ENCODE measurements at places on chromosomes 6 and 20.

DNA sequence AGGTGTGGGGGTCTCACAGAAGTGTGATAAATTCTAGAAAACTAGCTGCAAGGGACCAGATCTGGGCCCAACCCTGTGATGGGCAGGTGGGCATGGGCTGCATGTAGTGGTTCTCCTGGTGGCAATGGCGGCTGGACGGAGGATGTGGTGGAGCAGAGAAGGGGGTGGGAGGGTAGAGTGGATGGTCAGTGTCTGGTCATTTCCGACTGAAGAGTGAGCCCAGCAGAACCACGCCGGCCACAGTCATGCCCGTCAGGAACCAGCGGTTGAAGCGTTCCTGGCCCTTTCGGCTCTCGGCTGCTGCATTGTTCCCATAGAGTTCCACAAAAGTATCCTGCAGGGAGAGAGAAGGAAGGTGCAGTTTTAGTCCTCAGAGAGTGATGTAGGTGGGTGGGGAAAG is 28.0 kb downstream of the COX4I2 start:
- no peaks in the 10 kb centered on the region for H3K27me3 ChIP-seq
- H3K27ac ChIP-seq, result peak overlapping the region; percentile 84
- H3K36me3 ChIP-seq, result peaks cover 98% of the 10 kb centered on the region
- peaks cover 48% of the 10 kb centered on the region for H3K4me1 ChIP-seq
- no peak for ATAC-seq

GRCh38 chr6:166924531-166924930 is 31.8 kb downstream of the RNASET2 start:
- no peaks in the 10 kb centered on the region for H3K27me3 ChIP-seq
- peak overlapping the region; percentile 51 for H3K27ac ChIP-seq
- no peak overlapping the region for H3K4me3 ChIP-seq
- peaks cover 14% of the 10 kb centered on the region for H3K4me1 ChIP-seq
- peaks cover 28% of the 10 kb centered on the region for H3K36me3 ChIP-seq

- peak; percentile 53 for ATAC-seq
- no peaks in the 10 kb centered on the region for H3K27me3 ChIP-seq
- H3K36me3 ChIP-seq, result no peaks in the 10 kb centered on the region
These were observed 21.6 kb downstream of the LY86 start for GRCh38 chr6:6610031-6610591.

DNA sequence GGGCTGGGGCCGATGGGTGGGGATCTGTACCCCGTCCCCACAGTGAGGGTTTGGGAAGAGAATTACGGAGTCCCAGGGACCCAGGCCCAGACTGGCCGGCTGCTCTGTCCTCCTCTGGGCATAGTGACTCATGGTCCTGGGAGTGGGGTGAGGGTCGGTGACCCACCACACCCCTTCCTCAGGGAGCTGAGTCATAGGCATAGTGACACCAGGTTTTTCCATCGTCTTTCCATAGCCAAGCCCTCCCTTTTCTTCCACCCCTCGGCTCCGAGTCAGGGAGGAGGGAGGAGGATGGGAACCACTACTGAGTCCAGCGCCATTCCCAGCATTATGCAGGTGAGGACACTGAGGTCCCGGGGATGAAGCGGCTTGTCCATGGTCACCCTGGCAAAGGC is 8.9 kb downstream of the CYP21A2 start:
- H3K27me3 ChIP-seq, result no peaks in the 10 kb centered on the region
- no peak overlapping the region for H3K4me3 ChIP-seq
- no peaks in the 10 kb centered on the region for H3K4me1 ChIP-seq
- H3K36me3 ChIP-seq, result no peaks in the 10 kb centered on the region
- no peak for ATAC-seq

DNA sequence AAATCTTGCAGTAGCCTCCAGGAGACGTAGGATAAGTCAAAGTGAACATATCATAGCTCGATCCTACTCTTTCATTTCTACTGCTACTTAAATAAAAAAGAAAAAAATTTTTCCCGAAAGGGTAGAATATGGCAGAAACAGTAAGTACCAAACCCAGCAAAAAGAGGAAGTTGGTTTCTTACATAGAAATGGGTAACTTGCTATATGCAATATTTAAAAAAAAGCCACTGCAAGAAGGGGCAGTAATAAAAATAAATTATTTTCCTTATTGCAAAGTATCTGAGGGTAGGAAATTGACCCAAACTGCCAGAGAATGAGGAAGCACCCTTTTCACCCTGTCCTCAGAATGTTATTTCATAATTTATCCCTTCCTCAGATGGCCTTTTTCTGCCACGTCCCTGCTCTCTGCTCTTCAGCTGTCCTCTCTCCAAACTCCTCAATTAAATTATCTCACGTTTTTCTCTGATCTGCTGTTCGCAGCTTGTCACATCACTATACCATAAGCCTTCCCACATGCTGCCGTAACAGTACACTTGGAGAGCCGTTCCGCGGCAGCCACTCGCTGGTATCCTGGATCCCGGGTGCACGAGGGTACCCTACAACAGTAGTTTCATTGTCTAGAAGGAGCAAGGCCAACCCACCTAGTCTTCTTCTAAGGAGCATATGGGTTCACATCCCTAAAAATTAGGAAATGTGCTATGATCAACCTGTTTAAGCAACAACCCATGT is 149.6 kb downstream of the BACH2 start:
- peaks cover 20% of the 10 kb centered on the region for H3K36me3 ChIP-seq
- peaks cover 42% of the 10 kb centered on the region for H3K4me1 ChIP-seq
- ATAC-seq, result no peak

DNA sequence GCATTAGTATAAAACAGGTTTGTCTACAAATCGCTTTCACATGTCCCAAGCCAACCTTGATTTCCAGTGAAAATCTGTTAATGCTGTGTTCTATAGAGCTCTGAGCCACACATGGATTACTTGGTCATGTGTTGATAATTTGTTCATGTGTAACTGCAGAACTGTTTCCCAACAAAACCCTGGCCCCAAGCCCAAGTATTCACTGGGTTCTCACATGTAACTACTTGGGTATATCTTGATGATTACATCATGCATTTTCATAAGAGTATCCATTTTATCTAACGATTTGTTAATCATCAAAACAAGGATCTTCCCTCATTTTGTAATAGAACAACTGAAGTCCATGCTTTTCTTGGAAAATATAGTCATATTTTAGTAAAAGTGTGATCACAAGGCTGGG is 657.6 kb downstream of the PRKN start:
- H3K4me3 ChIP-seq, result no peak overlapping the region
- no peak overlapping the region for H3K27ac ChIP-seq

GRCh38 chr6:158501360-158502262 is 58.3 kb upstream of the TMEM181 start:
- no peaks in the 10 kb centered on the region for H3K4me1 ChIP-seq
- ATAC-seq, result no peak
- no peaks in the 10 kb centered on the region for H3K27me3 ChIP-seq
- no peak overlapping the region for H3K4me3 ChIP-seq
- H3K36me3 ChIP-seq, result peaks cover 33% of the 10 kb centered on the region

DNA sequence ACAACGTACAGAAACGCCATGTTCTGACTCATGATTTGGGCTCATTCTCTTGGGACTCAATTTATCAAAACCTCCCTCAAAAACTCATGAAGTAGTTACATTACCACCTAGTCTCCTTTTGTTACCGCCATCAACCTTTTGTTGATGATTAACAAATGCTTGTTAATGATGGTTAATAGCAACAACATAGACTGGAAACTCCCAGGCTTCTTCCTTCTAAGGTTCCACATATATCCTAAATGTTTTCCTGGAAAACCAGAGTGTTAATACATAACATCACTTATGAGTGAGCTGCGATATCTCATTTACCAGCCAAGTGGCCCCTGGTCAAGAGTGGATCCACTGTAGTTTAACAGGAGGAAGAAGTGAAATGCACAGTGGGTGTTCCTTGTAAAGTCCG is 176.3 kb downstream of the ERMARD start:
- ATAC-seq, result no peak
- peaks cover 21% of the 10 kb centered on the region for H3K27me3 ChIP-seq
- no peaks in the 10 kb centered on the region for H3K4me1 ChIP-seq
- H3K4me3 ChIP-seq, result no peak overlapping the region

GRCh38 chr6:190596-191395 is 101.5 kb upstream of the DUSP22 start:
- ATAC-seq, result no peak
- H3K36me3 ChIP-seq, result peaks cover 5% of the 10 kb centered on the region
- H3K4me1 ChIP-seq, result peaks cover 55% of the 10 kb centered on the region
- H3K4me3 ChIP-seq, result peak overlapping the region; percentile 73
- H3K27ac ChIP-seq, result peak overlapping the region; percentile 89

DNA sequence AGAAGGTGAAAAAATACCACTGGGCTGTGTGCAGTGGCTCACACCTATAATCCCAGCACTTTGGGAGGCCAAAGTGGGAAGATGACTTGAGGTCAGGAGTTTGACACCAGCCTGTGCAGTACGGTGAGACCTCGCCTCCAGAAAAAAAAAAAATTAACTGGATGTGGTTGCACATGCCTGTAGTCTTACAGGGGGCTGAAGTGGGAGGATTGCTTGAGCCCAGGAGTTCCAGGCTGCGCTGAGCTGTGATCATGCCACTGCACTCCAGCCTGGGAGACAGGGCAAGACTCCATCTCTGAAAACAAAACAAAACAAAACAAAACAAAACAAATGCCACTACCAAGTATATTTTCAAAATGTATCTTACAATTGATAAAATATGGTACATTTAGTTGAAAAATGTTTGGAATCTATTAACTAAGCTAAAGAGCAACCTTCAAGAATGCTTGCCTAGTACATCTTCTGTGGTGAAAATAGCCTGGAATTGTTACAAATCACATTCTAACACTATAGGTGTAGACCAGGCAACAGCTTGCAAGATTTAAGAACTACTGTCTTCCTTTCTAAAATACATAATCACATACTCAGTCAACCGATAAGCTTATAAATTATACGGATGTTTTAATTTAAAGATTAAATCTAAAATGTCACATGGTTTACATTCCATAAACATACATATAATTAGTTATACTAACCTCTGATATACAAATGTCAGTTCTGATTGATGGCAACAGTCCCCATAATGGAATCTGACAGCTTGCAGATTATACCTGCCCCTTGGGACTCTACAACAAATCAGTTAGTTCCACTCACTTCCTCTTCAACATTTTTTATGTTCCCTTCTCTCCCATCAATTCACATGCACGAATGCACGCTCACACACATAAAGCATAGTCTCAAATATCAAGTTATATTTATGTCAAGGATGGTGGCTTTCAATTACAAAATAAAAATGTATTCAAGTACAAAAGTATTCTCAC is 150.8 kb downstream of the ASCC3 start:
- H3K27ac ChIP-seq, result no peak overlapping the region
- H3K27me3 ChIP-seq, result no peaks in the 10 kb centered on the region
- ATAC-seq, result no peak
- H3K4me1 ChIP-seq, result no peaks in the 10 kb centered on the region
- peaks cover 27% of the 10 kb centered on the region for H3K36me3 ChIP-seq
- H3K4me3 ChIP-seq, result no peak overlapping the region

- ATAC-seq, result no peak
- peak overlapping the region; percentile 86 for H3K4me3 ChIP-seq
- H3K27me3 ChIP-seq, result no peaks in the 10 kb centered on the region
These were observed 3.4 kb upstream of the ZNF217 start for GRCh38 chr20:53597030-53597482.

- H3K27ac ChIP-seq, result peak overlapping the region; percentile 74
- peak overlapping the region; percentile 47 for H3K4me3 ChIP-seq
- peaks cover 29% of the 10 kb centered on the region for H3K4me1 ChIP-seq
- no peaks in the 10 kb centered on the region for H3K27me3 ChIP-seq
These were observed 48.7 kb downstream of the AKIRIN2 start for GRCh38 chr6:87653074-87653962.

GRCh38 chr6:4281341-4282293 is 146.2 kb upstream of the ECI2 start:
- no peak overlapping the region for H3K27ac ChIP-seq
- peak overlapping the region; percentile 27 for H3K4me3 ChIP-seq
- peaks cover 37% of the 10 kb centered on the region for H3K27me3 ChIP-seq
- peak; percentile 71 for ATAC-seq
- no peaks in the 10 kb centered on the region for H3K36me3 ChIP-seq
- no peaks in the 10 kb centered on the region for H3K4me1 ChIP-seq

DNA sequence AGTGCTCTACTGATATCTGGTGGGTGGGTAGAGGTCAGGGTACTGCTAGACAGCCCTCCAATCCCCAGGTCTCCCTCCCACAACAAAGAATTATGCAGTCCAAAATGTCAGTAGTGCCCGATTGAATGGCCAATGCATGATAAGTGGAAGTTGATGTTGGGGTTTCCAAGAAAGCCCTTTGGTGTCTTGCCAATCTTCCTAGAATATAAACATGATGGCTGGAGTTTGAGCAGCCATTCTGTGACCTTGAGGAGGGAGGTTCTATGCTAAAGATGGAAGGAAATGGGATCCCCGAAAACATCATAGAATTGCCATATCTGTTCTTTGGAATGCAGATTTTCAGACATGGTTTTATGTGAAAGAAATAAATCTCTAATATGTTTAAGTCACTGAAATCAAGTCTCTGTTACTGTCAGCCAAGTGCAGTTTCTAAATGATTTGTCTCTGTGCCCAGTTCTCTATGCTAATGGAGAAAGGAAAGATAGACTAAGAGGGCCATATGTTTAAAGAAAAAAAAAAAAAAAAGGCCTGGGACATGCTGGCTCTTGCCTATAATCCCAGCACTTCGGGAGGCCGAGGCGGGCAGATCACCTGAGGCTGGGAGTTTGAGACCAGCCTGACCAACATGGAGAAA is 32.8 kb upstream of the PTPN1 start:
- H3K27me3 ChIP-seq, result no peaks in the 10 kb centered on the region
- H3K4me3 ChIP-seq, result no peak overlapping the region
- no peaks in the 10 kb centered on the region for H3K36me3 ChIP-seq
- H3K27ac ChIP-seq, result no peak overlapping the region
- ATAC-seq, result no peak
- peaks cover 13% of the 10 kb centered on the region for H3K4me1 ChIP-seq

DNA sequence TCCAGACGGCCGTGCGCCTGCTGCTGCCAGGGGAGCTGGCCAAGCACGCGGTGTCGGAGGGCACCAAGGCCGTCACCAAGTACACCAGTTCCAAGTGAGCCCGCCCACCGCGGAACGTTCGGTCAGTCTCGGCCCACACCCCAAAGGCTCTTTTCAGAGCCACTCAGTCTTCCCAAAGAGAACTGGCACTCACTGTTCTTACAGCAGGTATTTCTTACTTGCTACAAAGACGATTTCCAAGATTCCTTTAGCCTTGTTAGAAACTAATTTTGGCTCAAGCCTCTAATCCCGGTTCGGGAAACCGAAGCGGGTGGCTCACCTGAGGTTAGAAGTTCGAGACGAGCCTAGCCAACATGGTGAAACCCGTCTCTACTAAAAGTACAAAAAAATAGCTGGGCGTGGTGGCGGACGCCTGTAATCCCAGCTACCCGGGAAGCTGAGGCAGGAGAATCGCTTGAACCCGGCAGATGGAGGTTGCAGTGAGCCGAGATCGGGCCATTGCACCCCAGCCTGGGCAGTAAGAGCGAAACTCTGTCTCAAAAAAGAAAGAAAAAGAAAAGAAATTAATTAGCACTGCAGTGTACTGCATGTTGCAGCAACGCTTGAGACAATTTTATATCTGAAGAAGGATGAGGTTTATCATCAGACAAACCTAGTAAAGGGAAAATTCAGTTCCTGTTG is 73.1 kb downstream of the OR2B2 start:
- H3K4me1 ChIP-seq, result peaks cover 23% of the 10 kb centered on the region
- no peak overlapping the region for H3K4me3 ChIP-seq
- no peak overlapping the region for H3K27ac ChIP-seq

- peaks cover 16% of the 10 kb centered on the region for H3K27me3 ChIP-seq
- H3K36me3 ChIP-seq, result no peaks in the 10 kb centered on the region
- ATAC-seq, result no peak
- no peak overlapping the region for H3K27ac ChIP-seq
- no peak overlapping the region for H3K4me3 ChIP-seq
These were observed 4.3 kb downstream of the TNNC2 start for GRCh38 chr20:45822857-45823256.
